Ascending aorta (tissue), 2 donors: ENCODE measurements at places on chromosomes 11 and 22.

GRCh38 chr22:40176921-40177737, 596 bp upstream of the TNRC6B start:
- H3K27ac ChIP-seq = peak overlapping the region; percentile 75
- H3K36me3 ChIP-seq = no peaks in the 10 kb centered on the region
- peak overlapping the region; percentile 67 for H3K4me3 ChIP-seq
- peaks cover 35% of the 10 kb centered on the region for H3K4me1 ChIP-seq
- no peaks in the 10 kb centered on the region for H3K27me3 ChIP-seq
- DNase-seq = no peak

DNA sequence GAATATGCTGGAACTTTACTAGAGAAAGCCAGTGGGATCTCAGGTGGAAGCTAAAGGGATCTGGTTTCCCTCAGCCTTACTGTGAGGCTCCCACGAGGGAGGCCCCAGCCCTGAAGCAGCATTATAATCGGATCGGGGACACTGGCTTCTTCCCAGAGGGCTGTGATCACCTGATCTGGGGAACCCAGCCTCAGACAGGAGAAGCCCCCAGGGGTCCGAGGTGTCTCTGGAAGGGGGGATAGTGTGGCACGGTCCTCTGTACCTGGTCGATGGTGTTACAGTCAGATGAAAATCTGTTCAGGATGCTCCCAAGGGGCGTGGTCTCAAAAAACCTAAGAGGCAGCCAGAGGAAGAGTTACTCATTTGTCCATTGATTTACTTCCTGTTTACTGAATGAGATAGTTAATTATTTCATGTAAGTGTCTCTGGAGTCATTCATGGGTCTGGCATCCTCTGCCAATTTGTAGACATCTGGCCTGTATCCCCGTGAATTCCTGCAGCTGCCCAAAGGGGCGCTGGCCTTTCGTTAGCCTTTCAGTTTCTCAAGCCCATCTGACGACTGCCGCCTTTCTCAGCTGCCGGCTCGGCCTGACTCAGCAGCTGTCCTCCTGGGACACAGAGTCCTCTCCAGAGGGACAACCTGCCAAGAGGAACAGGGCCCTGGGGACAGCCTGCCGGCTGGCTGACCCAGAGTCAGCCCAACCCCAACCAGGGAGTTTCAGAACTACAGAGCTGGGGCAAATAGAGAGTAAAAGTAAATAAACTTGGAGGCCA, 17.0 kb upstream of the KCNJ11 start:
- no peaks in the 10 kb centered on the region for H3K36me3 ChIP-seq
- H3K27me3 ChIP-seq = no peaks in the 10 kb centered on the region
- no peak overlapping the region for H3K4me3 ChIP-seq
- peak; percentile 61 for DNase-seq
- H3K27ac ChIP-seq = peak overlapping the region; percentile 72

DNA sequence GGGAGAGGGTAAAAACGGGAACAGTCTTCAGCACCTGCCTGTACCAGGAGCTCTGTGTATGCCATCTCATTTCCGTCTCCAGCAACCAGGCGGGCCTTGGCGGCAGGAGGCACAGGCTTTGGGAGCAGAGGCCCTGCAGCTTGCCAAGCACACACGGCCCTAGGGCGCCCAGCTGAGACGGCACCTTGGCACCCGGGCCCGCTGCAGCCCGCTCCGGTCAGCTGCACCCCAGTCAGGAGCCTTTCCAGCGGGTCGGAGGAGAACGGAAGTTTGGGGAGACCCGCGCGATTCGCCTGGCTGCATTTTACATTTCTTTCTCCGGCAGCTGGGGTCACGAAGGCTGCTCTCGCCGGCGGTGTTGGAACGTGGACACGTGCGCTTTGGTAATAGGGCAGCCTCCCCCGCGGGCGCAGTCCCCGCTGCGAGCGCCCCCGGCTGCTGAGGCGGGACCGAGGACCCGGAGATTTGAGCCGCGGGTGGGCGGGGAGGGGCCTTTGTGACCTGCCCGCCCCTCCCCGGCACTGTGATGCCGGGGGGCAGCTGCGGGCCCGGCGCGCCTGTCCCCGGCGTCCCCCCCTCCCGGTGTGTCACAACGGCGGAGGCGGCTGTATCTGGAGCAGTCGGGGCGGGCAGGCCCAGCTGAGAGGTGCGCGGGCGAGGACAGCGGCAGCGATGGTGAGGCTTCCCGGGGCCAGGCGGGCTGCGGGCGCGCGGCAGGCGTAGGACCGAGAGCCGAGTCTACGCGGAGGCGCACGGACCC, at the start of gene TUBA8:
Gene TUBA8, plus strand, starts transcription at position 616 of the 760 bp plus-strand sequence. Its CDS starts 57 bp downstream, at position 673.
- no peaks in the 10 kb centered on the region for H3K36me3 ChIP-seq
- H3K27me3 ChIP-seq = no peaks in the 10 kb centered on the region
- H3K4me1 ChIP-seq = peaks cover 4% of the 10 kb centered on the region
- peak; percentile 67 for DNase-seq
- H3K27ac ChIP-seq = no peak within 1 kb of the TSS

GRCh38 chr11:48142889-48143288, 73.7 kb upstream of the OR4B1 start:
- no peak overlapping the region for H3K4me3 ChIP-seq
- no peaks in the 10 kb centered on the region for H3K4me1 ChIP-seq
- no peaks in the 10 kb centered on the region for H3K27me3 ChIP-seq
- H3K27ac ChIP-seq = no peak overlapping the region
- no peak for DNase-seq

DNA sequence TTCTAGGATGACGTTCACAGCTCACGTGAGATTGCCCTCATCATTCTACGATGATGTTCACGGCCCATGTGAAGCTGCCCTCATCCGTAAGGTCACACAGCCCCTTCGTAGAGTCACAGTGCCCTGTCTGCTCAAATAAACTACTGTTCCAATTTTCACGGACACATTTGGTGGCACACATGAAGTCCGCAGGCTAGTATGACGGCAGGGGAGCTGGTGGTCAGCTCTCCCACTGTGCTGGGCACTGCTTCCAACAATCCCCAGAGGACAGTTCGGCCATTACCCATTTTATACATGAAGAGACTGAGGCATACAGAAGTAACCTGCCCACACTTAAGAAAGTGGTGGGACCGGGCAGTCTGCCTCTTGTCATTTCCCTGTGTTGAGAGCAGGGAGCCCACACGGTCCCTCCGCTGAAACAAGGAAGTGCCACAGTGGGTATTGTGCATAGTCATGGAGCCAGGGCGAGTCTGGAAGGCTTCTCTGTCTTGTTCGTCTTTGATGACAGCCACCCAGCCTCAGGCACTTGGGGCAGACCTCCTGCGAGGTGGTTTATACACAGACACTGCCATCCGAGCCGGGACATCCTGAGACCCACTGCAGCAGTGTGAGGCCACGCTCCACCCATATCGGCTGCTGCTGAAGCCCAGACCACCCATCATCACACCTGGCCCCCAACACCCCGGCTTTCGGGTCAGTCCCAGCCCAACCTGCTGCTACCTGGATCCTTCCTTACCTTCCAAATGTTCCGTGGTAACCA, 114.3 kb downstream of the PHF21B start:
- H3K27me3 ChIP-seq = no peaks in the 10 kb centered on the region
- H3K27ac ChIP-seq = no peak overlapping the region
- no peak overlapping the region for H3K4me3 ChIP-seq
- peak; percentile 37 for DNase-seq
- H3K4me1 ChIP-seq = no peaks in the 10 kb centered on the region

- H3K4me1 ChIP-seq = no peaks in the 10 kb centered on the region
- H3K27ac ChIP-seq = no peak overlapping the region
- H3K36me3 ChIP-seq = no peaks in the 10 kb centered on the region
- no peak for DNase-seq
Observed at GRCh38 chr11:20293531-20293930, 70.0 kb upstream of the HTATIP2 start.

DNA sequence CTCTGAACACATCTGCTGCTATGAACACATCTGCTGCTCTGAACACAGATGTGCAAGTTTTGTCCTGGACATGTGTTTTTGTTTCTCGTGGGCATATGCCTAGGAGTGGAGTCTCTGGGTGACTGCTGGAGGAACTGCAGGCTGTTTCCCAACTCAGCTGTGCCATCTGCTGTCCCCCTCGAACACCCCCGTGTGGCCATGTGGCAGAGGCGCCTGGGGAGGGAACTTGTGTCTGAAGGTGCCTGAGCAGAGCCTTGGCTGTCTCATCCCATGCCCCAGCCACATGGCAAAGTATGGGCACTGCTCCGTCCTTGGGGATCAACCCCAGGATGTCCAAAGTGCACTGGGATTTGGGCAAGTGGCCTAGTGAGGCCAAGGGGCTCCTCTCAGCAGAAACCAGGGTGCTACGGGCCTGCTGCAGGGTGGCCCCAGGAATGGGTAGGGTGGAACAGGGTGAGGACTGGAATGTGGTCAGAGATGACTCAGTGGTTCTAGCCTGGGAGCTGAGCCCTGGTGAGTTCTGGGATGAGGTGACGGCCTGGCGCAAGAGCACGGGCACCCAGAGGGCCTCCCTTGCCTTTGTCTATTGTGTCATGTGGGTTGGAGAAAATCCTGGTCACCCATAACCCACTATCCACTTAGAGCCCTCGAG, 14.7 kb downstream of the GATD1 start:
- H3K4me1 ChIP-seq = no peaks in the 10 kb centered on the region
- H3K27ac ChIP-seq = no peak overlapping the region
- peaks cover 82% of the 10 kb centered on the region for H3K36me3 ChIP-seq

GRCh38 chr11:58914821-58915543, 24.3 kb upstream of the GLYATL1 start:
- H3K36me3 ChIP-seq = no peaks in the 10 kb centered on the region
- H3K4me3 ChIP-seq = no peak overlapping the region
- H3K27ac ChIP-seq = no peak overlapping the region
- DNase-seq = no peak
- no peaks in the 10 kb centered on the region for H3K27me3 ChIP-seq
- H3K4me1 ChIP-seq = no peaks in the 10 kb centered on the region

GRCh38 chr11:46003572-46003971, 81.1 kb downstream of the LARGE2 start:
- no peaks in the 10 kb centered on the region for H3K27me3 ChIP-seq
- no peaks in the 10 kb centered on the region for H3K36me3 ChIP-seq
- peak overlapping the region; percentile 44 for H3K27ac ChIP-seq
- no peak overlapping the region for H3K4me3 ChIP-seq

DNA sequence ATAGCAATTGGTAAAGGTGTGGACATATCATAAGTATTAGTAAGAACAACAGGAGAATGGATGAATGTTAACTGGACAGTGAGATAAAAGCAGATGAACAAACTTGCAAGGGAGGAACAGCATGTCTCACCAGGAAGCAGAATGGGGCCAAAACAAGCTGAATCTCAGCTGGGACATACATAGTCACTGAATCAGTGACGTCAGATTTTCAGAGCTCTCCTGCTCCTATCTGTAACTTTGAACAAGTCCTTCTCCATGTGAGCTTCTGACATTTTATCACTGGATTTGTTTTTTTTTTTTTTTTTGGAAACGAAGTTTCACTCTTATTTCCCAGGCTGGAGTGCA, 118.7 kb downstream of the BBOX1 start:
- peaks cover 4% of the 10 kb centered on the region for H3K4me1 ChIP-seq
- H3K27me3 ChIP-seq = no peaks in the 10 kb centered on the region
- H3K27ac ChIP-seq = peak overlapping the region; percentile 32
- H3K4me3 ChIP-seq = no peak overlapping the region

- H3K27ac ChIP-seq = no peak overlapping the region
- H3K36me3 ChIP-seq = no peaks in the 10 kb centered on the region
Observed at GRCh38 chr11:119585043-119585781, 143.8 kb downstream of the NECTIN1 start.

DNA sequence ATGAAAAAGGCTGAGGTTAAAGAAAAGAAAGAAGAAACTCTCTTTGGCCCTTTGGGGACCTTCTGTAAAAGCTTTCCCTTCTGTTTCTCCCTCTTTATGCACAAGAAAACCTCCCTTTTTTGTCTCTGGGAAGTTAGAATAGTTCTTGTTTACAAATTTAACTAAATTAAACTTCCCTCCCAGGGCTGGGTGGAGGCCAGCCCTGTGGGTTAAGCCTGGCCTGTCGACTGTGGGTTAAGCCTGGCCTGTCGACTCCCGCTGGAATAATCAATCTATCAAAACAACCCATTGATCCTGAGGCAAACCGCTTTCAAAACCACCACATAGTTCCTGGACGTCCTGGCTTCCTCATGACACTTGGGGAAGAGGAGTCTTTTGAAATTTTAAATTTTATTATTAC, 1.2 kb upstream of the DRG1 start:
- DNase-seq = no peak
- no peak overlapping the region for H3K27ac ChIP-seq
- H3K4me3 ChIP-seq = no peak overlapping the region
- H3K4me1 ChIP-seq = peaks cover 11% of the 10 kb centered on the region
- H3K27me3 ChIP-seq = no peaks in the 10 kb centered on the region
- peaks cover 8% of the 10 kb centered on the region for H3K36me3 ChIP-seq

- no peaks in the 10 kb centered on the region for H3K4me1 ChIP-seq
- no peaks in the 10 kb centered on the region for H3K36me3 ChIP-seq
- H3K27me3 ChIP-seq = no peaks in the 10 kb centered on the region
Observed at GRCh38 chr11:32400196-32400595, 35.1 kb downstream of the WT1 start.

DNA sequence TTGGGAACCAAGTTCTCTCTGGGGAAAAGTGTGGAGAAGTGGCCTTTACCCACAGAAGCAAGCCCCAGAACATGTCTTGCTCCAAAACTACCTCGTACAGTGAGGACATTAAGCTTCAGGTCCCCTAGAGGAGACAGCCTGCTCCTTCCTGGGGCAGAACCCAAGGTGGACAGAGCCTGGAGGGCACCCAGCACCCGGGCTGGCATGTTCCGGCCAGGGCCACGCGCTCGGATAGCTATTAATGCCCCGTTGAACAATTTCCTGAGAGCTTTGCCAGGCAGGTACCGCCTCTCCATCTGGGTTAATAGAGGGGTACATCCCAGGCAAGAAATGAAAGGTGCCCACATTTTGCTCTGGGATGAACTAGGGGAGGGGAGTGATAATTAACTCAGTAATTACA, 169.0 kb upstream of the GRK3 start:
- H3K4me3 ChIP-seq = no peak overlapping the region
- H3K36me3 ChIP-seq = no peaks in the 10 kb centered on the region

GRCh38 chr22:17920145-17920605, 104.2 kb downstream of the MICAL3 start:
- DNase-seq = no peak
- H3K36me3 ChIP-seq = no peaks in the 10 kb centered on the region
- peaks cover 14% of the 10 kb centered on the region for H3K4me1 ChIP-seq
- no peaks in the 10 kb centered on the region for H3K27me3 ChIP-seq
- H3K27ac ChIP-seq = peak overlapping the region; percentile 15
- no peak overlapping the region for H3K4me3 ChIP-seq

DNA sequence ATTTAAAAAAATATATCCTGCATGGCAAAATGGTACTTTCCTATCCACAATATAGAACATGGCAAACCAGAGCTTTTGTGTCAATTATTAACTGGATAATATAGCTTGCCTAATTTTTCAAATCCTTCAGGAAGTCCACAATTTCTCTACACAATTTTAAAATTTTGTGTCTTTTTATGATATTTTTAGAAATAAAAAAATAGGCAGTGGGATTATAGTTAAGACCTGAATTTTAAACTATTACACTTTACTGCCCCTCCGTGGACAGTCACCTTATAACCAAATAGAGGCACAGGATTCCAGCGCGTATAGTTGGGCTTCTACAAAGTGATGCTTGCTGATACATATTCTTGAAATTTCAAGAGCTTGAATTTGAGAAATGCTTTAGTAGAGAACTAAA, 2.1 kb upstream of the DMC1 start:
- DNase-seq = no peak
- H3K27me3 ChIP-seq = no peaks in the 10 kb centered on the region
- H3K4me3 ChIP-seq = no peak overlapping the region
- H3K27ac ChIP-seq = no peak overlapping the region
- H3K4me1 ChIP-seq = peaks cover 31% of the 10 kb centered on the region
